ENCODE measurements at places on chromosomes 6 and 20.

- DNase-seq: no peak
Observed at GRCh38 chr6:107214655-107215054, 99.3 kb upstream of the BEND3 start.

GRCh38 chr6:68364271-68364805, 270.7 kb upstream of the ADGRB3 start:
- no peak for DNase-seq

DNA sequence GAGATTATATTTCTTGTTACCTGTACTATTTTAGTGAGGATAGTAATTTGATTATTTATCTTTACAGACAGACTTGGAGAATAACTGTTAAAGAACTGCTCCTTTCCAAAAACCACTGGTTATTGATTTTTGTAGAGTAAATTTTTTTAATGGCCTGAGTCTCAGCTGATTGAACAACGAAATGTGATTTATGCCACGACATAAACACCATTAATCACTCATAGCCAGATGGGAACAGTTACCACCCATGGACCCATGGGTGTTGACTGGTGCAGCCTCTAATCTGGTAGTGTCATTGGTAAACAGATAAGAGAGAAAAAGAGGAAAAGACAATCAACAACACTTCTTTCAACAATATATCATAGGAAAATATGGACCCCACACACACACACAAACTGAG, 101.4 kb upstream of the BEND6 start:
- no peak for DNase-seq

- DNase-seq: no peak
Observed at GRCh38 chr6:162229093-162229492, 498.5 kb downstream of the PRKN start.

GRCh38 chr6:127971945-127972391, 71.1 kb upstream of the THEMIS start:
- DNase-seq: no peak

GRCh38 chr6:160104821-160105517, 16.6 kb upstream of the SLC22A1 start:
- no peak for DNase-seq

- no peak for DNase-seq
Observed at GRCh38 chr6:166464068-166465002, 81.6 kb upstream of the MPC1 start.

GRCh38 chr20:25570148-25570530, 15.2 kb downstream of the NINL start:
- DNase-seq: no peak

DNA sequence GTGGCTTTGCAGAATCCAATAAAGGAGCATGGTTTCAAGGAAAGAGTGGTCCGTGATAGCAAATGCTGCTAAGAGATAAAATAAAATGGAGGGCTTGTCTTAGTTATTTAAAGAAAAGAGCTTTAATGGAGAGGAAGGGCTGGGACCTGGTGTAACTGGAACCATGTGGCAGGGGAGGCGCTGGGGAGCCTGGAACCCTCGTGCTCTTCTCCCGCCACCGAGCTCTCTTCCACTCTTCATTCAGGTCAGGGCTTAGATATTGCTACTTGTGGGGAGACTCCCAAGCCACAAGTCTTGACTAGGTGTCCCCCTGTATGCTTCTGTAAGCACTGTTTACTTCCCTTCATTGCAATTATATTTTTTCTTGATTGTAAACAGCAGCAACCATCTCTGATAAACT, 15.2 kb upstream of the ARFGEF3 start:
- no peak for DNase-seq

DNA sequence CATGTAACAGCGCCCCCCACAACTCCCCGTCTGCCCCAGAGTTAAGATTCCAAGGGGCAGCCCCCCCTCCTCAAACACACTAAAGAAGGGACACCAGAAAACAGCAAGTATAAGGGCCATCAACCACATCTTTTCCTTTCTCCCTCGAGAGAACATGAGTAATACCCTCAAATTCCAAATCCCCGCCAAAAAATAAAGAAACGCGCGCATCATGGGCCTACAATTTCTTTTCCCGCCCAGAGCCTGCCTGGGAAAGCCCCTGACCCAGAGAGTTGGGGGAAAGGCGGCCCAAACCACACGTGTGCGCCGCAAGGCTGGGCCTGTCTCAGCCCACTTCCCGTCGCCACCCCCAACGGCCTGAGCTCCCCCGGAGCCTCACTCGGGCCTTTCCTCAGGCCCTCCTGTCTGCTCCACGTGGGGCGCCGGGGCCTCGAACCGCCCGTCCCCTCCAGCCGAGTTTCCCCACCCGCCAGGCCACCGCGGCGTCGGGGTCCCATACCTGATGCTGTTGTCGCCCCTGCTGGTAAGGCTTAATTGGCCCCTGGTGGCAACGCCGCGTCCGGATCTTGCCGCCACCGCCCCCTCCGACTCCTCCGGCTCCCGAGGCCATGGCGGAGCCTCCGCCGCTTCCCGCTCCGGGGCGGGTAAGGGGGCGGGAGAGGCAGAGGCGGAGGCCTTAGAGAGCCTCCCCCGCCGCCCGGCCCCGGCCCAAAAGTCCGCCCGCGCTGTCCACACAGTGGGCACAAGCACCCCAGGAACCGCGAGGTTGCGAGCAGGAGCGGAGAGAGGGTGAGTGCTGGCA, 746 bp downstream of the NUP153 start:
- no peak for DNase-seq

- DNase-seq: peak; percentile 21
Observed at GRCh38 chr20:36573103-36573797, at the start of gene TGIF2. TSS of gene TGIF2 (plus strand) at chr20:36573597. CDS start at chr20:36578775, 5,178 bp downstream.

- no peak for DNase-seq
Observed at GRCh38 chr6:358432-358831, 33.1 kb upstream of the IRF4 start.

GRCh38 chr6:108407904-108408827, 113.3 kb downstream of the AFG1L start:
- DNase-seq: no peak

GRCh38 chr6:96491926-96492325, 29.7 kb upstream of the UFL1 start:
- DNase-seq: no peak

GRCh38 chr6:118240878-118241528, 307.1 kb upstream of the PLN start:
- no peak for DNase-seq

DNA sequence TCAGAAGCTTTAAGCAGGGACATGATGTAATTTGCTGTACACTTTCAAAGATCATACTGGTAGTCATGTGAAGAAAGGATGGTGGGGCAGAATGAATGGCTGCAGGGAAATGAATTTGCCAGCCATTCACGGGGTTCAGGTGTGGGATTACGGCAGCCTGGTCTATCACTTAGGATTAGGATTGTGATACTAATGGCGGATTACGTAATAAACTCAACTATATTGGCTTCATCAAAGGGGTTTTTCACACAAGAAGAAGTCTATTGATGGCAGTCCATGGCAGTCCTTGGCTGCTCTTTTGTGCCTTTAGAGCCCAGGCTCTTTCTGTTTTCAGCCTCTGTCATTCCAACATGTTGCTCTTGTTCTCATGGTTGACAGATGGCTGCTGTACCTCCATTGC, 12.6 kb upstream of the EEF1E1 start:
- no peak for DNase-seq

GRCh38 chr20:50610212-50610718, 81.1 kb downstream of the RIPOR3 start:
- DNase-seq: no peak

DNA sequence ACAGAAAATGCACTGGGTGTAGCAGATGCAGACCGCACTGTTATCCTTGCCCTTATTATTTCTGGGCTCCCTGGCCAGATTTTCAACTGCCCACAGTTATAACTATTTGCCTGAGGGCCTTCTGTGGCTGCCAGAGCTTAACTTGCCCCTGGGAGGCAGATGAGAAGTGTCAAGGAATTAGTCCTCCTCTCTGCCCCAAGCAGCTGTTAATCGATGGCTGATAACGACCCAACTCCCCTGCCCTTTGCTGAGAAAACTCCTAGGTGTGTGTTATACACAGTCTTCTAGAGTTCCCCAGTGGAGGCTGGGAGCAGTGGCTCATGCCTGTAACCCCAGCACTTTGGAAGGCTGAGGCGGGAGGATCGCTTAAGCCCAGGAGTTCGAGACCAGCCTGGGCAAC, 44.4 kb upstream of the SHLD1 start:
- DNase-seq: no peak

GRCh38 chr20:33229843-33230242, 6.0 kb upstream of the BPIFA1 start:
- DNase-seq: no peak

GRCh38 chr6:15293674-15294073, 47.8 kb downstream of the JARID2 start:
- DNase-seq: no peak

DNA sequence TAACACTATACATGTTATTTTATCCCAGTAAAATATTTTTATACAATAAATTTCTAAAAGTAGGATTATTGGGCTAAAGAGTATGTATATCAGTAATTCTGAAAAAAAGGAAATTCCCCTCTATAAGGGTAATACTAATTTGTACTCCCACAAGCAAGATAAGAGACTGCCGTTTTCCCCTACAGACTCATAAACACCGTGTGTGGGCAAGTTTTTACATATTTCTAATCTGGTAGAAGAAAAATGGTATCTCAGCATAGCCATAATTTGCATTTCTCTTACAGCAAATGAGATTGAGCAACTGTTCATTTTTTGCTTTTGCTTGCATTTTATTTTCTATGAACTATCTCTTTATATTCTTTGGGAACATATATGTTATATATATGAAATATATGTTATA, 26.0 kb upstream of the MYMX start:
- no peak for DNase-seq

GRCh38 chr6:70575899-70576495, 9.3 kb downstream of the SDHAF4 start:
- DNase-seq: no peak

DNA sequence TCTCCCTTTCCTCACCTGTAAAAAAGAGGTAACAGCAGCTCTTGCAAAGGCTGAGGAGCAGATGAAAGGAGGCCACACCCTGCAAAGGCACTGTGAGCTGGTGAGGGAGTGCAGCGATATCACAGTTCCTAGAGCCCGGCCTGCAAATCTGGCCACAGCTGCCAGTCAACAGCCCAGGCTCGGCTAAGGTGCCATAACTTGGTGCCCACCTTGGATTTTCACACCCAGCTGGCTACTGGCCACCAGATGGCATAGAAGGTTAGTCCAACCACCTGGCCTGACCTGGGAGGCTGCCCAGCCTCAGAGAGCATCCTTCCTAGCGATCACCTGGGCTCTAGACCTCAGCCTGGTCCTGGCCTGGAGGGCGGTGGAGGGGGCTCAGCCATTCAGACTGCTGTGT, 46.8 kb downstream of the KCNB1 start:
- no peak for DNase-seq

- DNase-seq: no peak
Observed at GRCh38 chr6:33456156-33456555, 1.8 kb downstream of the ZBTB9 start.

DNA sequence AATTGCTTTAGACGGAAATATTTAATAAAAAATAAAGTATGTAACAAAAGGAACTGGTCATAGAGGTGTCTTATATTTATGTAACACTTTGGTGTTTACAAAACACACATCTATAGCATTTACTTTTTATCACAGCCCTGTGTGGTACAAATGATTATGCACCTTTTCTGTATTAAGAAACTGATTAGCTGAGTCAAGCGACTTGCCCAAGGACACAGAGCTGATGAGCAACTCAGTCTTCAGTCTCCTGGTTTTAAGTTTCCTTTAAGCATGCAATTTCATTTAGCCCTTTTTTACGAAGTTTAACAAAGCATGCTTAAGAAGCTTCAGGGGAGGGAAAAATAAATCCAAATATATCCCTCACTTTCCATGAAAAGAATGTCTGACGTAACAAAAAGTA, 2.5 kb downstream of the DCDC2 start:
- no peak for DNase-seq

DNA sequence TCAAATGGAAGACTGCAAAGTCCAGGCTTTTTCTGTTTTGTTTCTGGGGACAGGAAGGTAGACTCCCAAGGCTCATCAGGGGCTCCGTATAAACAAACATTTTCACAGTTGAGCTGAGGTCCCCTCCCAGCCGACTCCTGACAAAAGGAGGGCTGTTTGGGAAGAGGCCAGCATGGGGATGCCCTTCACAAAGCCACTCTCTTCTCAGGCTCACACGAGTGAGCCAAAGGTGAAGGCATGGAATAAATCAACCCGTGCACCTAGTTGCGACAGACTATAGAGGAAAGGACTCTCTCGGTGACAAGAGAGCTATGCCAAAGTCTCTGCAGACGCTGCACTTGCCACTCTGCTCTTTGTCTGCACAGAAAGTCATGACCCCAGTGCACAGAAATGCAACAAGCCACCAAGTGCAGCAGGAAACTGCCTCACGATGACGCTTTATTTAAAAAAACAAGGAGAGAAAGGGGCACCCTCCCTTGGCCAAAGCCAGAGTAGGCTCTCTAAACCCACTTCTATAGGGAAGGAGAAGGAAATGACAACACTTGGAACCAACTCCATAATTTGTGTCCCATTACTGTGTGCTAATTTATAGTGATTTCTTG, 21.0 kb downstream of the JAG1 start:
- DNase-seq: no peak

- DNase-seq: peak; percentile 84
Observed at GRCh38 chr6:28225056-28225834, at the start of gene ZSCAN9. TSS of gene ZSCAN9 (plus strand) at chr6:28225275. CDS start at chr6:28227085, 1,810 bp downstream.

GRCh38 chr6:13044390-13044789, 283.9 kb downstream of the TBC1D7 start:
- DNase-seq: no peak

- no peak for DNase-seq
Observed at GRCh38 chr6:4920914-4921410, 82.9 kb downstream of the RPP40 start.

DNA sequence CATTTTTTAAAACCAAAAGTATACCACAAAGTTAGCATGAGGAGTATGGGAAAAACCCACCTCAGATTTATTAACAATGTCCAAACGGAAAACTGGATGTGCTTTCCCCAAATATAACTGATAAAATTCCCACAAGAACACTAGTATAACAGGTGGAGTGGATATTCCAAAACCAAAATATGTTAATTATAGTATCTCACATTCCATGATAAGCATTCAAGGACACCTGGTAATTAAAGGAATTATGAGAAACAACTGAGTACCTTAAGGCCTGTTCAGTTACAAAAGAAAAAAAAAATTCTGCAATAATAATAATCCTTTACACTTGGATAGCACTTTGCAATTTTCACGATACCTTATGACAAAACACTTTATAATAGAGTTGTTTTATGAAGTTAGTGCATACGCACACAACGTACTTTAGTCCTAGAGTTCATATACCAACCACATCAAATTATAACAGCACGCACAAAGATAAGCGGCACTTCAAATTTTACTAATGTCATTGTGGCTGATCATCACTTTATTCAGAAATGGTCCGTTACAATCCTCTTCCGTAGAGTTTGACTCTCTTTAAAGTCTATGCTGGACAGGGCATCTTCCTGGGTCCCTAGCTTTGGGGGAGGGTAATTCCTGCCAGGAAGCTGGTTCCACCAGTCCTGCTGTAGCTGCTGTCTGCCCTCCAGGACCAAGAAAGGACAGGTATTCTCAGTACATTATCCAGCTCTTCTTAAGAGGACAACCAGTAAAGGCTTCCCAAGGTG, 1.7 kb downstream of the CDK19 start:
- DNase-seq: no peak

- no peak for DNase-seq
Observed at GRCh38 chr6:19842030-19842615, 5.0 kb downstream of the ID4 start.

- no peak for DNase-seq
Observed at GRCh38 chr6:163585932-163586437, 171.5 kb downstream of the QKI start.

GRCh38 chr6:163782436-163783003, 368.0 kb downstream of the QKI start:
- DNase-seq: no peak

Measured in SHP77 treated with DMSO at 0.1 percent for 48 hours (cell line).